ENCODE measurements at places on chromosomes 5 and 9. TPM values are rescaled to one million over a fixed set of nuclear protein-coding genes. Genes with fewer than 3 reads are reported as not detected.

The ISL1 gene
- total RNA-seq, result not detected

The PLEKHG4B gene
- 0.03 TPM for total RNA-seq

The TMEM174 gene
- not detected for total RNA-seq

The TMEM215 gene
- total RNA-seq, result not detected

The PTCD2 gene
- 12.4 TPM for total RNA-seq

The TRIM36 gene
- 0.71 TPM for total RNA-seq

The PLPPR1 gene
- total RNA-seq, result 0.18 TPM

The PPP3R2 gene
- not detected for total RNA-seq

The HABP4 gene
- total RNA-seq, result 19.2 TPM

The CARD6 gene
- total RNA-seq, result 10.8 TPM

All from left cardiac atrium (tissue), 4 donors.